ENCODE measurements at places on chromosomes 16 and 17. TPM values are rescaled to one million over a fixed set of nuclear protein-coding genes. Genes with fewer than 3 reads are reported as not detected.

DNA sequence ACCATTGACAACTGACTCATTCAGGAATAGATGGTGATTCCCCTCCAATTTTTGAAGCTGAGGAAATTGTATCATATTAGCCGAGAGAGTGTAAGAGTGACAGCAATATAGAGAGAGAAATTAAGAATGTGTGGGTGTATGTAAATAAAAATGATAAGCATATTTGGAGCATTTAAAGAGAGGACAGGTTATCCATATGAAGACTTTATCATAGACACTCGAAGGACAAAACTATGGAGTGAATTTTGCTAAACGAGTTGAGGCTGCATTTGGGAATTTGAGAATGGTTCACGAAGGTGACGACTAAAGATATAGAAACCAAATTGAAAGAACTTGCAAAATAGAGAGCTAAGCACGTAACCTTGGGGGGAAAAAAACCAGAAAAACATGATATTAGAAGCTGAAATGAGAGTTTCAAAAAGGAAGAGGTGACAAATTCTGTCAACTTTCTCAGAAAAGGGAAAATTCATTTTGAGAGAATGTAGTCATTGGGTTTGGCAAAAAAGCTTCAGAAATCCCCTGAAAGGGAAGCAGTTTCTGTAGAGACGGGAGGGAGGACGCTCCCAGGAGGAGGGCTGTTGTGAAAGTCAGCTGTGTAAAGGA lies 129.7 kb downstream of the KCNJ2 start:
- H3K27me3 ChIP-seq, result no peaks in the 10 kb centered on the region
- DNase-seq, result no peak
- H3K4me1 ChIP-seq, result no peaks in the 10 kb centered on the region
- H3K27ac ChIP-seq, result no peak overlapping the region

DNA sequence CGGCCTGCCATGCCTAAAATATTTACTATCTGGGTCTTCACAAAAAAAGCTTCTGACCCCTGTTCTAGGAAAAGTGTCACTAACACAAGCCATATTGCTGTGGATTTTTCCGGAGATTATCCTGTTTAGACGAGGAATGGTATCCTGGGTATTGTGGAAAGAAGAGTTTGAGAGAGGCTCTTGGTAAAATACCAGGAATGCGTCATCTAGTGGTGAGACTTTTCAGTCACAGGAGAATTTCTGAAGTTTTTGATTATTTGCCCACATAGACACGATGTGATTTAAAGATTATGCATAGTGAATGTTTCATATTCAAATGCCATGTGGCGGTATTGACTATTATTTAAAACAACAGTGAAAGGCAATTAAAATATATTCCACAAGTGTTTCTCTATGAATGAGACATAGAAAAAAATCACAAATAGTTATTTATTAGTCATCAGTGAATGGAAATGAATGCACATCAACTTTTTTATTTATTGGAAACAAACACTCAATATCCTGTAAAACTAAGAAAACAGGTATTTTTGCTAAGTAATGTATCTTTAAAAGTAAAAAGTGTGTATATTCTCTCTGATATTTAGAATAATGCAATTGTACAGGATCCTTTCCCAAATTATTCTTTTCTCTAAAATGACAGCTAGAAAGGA lies 7.8 kb downstream of the KRT28 start:
- DNase-seq, result peak; percentile 45
- H3K27ac ChIP-seq, result no peak overlapping the region
- no peaks in the 10 kb centered on the region for H3K4me1 ChIP-seq
- no peaks in the 10 kb centered on the region for H3K27me3 ChIP-seq

GRCh38 chr17:67431249-67432015 lies 54.4 kb downstream of the PITPNC1 start:
- H3K27me3 ChIP-seq, result no peaks in the 10 kb centered on the region
- no peaks in the 10 kb centered on the region for H3K36me3 ChIP-seq
- H3K4me3 ChIP-seq, result no peak overlapping the region
- H3K4me1 ChIP-seq, result peaks cover 7% of the 10 kb centered on the region
- DNase-seq, result no peak

DNA sequence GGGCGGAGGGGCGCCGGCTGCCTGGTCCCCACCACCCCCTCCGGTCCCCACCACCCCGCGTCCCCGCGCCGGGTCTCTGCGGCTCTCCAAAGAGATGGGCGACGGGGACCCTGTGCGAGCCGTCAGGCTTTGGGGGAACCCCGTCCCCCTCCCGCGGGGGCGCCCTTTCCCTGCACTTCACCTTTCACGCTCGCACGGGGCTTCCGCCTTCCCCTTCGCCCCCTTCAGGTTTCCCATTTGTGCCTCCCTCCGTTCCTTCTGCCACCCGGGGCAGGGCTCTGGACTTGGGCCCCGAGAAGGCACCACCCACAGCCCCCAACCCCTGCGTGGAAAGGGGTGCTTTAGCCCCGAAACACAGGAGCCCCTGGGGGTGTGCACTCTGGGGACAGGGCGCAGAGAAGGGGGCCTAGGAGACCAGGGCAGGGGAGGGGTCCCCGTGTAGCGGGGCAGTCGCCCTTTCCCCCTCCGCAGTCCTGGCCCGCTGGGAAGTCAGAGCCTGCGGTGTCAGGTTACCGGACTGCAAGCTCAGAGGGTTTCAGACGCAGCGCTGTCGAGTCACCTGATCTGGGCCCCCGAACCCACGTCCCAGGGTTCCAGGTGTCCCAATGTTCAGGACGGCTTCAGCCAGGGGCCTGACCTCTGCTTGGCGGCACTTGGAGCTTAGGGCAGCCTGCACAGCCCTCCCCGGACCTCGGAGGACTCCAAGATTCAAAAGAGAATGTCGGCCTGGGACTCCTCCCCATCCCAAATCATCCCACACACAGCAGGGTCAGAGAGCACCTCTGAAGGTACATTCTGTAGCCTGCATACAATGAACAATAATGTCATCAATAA lies 6.7 kb upstream of the CCDC92B start:
- H3K27ac ChIP-seq, result no peak overlapping the region
- H3K36me3 ChIP-seq, result no peaks in the 10 kb centered on the region
- DNase-seq, result no peak
- H3K27me3 ChIP-seq, result no peaks in the 10 kb centered on the region
- peak overlapping the region; percentile 41 for H3K4me3 ChIP-seq

- H3K36me3 ChIP-seq, result no peaks in the 10 kb centered on the region
- H3K4me1 ChIP-seq, result peaks cover 8% of the 10 kb centered on the region
- no peak overlapping the region for H3K27ac ChIP-seq
- DNase-seq, result no peak
- H3K27me3 ChIP-seq, result peaks cover 9% of the 10 kb centered on the region
These were observed 2.4 kb downstream of the CACNG4 start for GRCh38 chr17:66966704-66967418.

DNA sequence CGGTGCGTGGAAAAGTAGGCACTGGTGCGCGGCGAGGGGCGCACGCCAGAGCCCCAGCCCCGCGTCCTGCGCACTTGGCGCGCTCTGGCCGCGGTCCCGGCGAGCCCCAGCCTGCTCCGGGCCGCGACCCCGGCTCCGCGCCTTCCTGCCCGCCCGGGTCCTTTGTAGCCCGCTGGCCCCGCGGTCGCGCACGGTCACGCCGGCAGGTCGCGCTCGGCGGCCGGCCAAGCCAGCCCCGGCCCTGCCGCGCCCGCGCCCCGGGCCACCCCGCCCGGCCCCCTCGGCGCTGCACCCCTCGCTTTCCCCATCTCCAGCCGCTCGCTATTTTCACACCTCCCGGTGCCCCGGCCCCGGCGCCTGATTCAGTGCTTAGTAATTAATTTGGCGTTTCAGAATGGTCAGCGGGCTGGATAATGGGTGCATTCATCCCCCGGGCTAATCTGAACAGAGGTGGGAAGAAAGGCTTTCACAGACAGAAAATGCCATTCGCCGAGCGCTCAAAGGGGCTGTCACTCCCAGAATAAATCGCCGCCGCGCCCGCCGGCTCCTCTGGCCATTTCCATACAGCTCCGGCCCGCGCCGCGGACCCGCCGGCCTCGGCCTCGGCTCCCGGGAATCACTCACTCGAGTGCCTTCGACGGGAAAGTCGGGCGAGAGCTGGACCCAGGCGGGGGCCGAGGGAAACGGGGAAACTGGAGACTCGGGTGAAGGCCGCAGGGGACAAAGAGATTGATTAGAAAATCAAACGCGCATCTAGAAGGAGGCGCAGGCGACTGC lies 17.8 kb upstream of the NTN1 start:
- peaks cover 11% of the 10 kb centered on the region for H3K27me3 ChIP-seq
- DNase-seq, result no peak
- H3K36me3 ChIP-seq, result no peaks in the 10 kb centered on the region
- no peaks in the 10 kb centered on the region for H3K4me1 ChIP-seq

GRCh38 chr17:19409509-19409908 lies 1.5 kb upstream of the RNF112 start:
- H3K27me3 ChIP-seq, result peaks cover 12% of the 10 kb centered on the region
- H3K4me1 ChIP-seq, result no peaks in the 10 kb centered on the region
- H3K27ac ChIP-seq, result no peak overlapping the region
- no peaks in the 10 kb centered on the region for H3K36me3 ChIP-seq
- H3K4me3 ChIP-seq, result no peak overlapping the region

DNA sequence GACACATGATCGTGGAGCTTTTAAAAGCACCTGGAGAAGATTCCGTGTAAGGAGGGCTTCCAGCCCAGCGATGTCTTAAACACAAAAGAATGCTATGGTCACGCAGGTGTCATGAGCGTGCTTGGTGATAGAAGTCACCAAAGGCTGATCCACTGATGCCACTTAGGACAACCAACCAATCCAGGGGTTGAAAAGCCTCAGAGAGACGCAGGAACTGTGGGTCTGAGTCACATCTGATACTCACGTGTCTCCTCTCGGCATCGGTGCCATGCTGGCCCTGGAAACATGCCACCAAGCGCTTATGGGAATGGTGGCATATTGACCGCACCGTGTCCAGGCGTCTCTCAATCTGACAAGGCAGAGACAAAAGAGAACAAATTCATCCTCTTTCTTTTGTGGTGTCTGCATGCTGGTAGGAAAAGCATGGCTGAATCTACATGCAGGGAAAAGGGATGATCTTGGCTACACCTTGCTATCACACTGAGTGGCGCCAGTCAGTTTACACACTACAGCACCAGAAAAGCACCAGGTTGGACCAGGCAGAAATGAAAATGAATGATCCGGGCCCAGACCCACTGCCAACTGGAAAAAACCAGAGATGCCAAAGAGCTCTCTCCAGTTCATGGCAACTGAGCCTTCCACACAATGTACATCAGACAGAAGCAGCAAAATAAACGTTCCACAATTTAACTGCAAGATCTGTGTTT lies 38.0 kb downstream of the ARHGAP17 start:
- peaks cover 50% of the 10 kb centered on the region for H3K36me3 ChIP-seq
- DNase-seq, result no peak

- H3K27ac ChIP-seq, result no peak overlapping the region
- H3K4me3 ChIP-seq, result no peak overlapping the region
- H3K4me1 ChIP-seq, result no peaks in the 10 kb centered on the region
- no peaks in the 10 kb centered on the region for H3K36me3 ChIP-seq
- no peak for DNase-seq
- peaks cover 14% of the 10 kb centered on the region for H3K27me3 ChIP-seq
These were observed 226.8 kb downstream of the ENGASE start for GRCh38 chr17:79301469-79301868.

GRCh38 chr16:79721270-79721669 lies 120.7 kb upstream of the MAF start:
- H3K4me3 ChIP-seq, result no peak overlapping the region
- DNase-seq, result no peak
- no peak overlapping the region for H3K27ac ChIP-seq
- H3K4me1 ChIP-seq, result peaks cover 7% of the 10 kb centered on the region

DNA sequence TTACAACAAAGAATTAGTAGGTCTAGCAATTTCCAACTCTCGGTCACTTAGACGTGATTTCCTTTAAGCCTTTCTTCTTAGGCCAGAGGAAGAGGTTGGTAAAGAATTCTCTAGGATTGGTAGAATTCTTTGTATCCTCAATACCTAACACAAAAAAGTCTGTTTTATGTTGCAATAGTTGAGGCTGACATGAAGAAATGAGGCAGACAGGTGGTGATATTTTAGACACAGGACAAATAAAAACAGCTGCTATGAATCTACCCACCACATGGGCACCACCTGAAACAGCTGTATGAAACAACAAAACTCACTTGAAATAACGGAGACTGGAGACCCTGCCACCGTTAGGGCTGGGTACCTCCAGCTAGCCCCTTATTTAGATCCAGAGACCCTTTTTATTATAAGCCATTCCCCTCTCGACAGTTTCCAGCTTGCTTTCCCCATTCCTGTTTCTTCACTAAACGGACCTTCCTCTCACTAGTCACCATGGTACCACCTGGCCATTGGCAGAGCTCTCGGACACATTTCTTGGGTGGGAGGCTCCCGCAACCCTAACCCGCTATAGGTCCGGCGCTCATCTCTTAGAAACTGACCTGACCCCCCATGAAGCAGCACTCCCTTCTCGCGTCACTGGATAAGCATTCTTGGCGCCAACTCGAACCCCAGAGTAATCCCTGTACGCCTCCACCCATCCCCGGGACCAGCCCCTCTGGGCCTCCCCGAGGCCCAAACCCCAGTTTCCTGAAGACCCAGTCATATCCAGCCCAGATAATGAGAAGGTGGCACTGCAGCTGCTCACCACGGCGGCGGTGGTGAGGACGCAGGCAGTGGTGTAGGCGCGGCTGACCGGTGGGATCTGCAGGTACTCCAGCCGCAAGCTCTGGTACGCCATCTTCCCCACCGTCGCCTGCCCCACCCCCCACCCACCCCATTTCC lies at the start of gene DERL2:
Gene DERL2, minus strand, starts transcription at position 909 of the 936 bp plus-strand sequence. Its CDS starts 17 bp downstream, at position 892.
- peaks cover 3% of the 10 kb centered on the region for H3K27me3 ChIP-seq
- H3K27ac ChIP-seq, result peak within 1 kb of the TSS; percentile 100
- H3K4me1 ChIP-seq, result peaks cover 30% of the 10 kb centered on the region
- H3K4me3 ChIP-seq, result peak within 1 kb of the TSS; percentile 90

- H3K27me3 ChIP-seq, result no peaks in the 10 kb centered on the region
- peaks cover 18% of the 10 kb centered on the region for H3K36me3 ChIP-seq
- H3K27ac ChIP-seq, result no peak overlapping the region
- no peak overlapping the region for H3K4me3 ChIP-seq
These were observed 12.6 kb downstream of the MPHOSPH6 start for GRCh38 chr16:82157534-82157812.

Gene CLEC3A
- total RNA-seq, result not detected

Gene PRKCB
- not detected for total RNA-seq

GRCh38 chr17:83133302-83134121 lies 54.1 kb downstream of the METRNL start:
- DNase-seq, result no peak
- peaks cover 12% of the 10 kb centered on the region for H3K4me1 ChIP-seq
- no peak overlapping the region for H3K4me3 ChIP-seq
- H3K36me3 ChIP-seq, result no peaks in the 10 kb centered on the region
- peaks cover 19% of the 10 kb centered on the region for H3K27me3 ChIP-seq

DNA sequence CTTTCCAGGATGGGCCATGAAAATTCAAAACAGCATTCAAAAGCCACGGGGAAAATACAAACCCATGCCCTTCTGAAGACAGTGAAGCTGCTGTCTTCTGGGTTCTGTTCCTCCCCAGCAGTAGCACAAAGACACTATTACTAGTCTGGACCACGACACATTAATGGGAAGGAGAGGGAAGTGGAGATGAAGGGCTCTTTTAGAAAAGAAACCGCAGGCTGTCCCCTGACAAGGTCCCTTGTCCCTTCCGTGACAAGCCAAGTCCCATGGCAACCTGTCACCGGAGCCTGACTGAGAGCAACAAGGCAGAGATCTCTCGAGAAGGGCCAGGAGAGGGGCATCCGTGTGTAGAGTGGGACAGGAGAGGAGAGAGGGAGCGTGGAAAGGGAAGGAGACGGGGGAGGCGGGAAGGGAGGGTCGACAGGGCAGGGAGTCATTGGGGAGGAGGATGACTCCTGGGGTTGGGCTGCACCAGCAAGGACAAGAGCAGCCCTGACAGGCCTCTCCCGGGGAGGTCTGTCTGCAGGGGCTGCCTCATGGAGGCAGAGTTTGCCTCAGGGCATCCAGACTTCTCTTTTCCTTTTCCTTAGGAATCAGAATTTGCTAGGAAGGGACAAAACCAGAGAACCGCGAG lies 436.2 kb downstream of the SLC39A11 start:
- no peak overlapping the region for H3K4me3 ChIP-seq
- DNase-seq, result no peak
- no peak overlapping the region for H3K27ac ChIP-seq
- no peaks in the 10 kb centered on the region for H3K36me3 ChIP-seq
- no peaks in the 10 kb centered on the region for H3K27me3 ChIP-seq
- H3K4me1 ChIP-seq, result peaks cover 39% of the 10 kb centered on the region

Measured in HepG2 (cell line).